Forelimb muscle (tissue), 1 donor: ENCODE measurements at places on chromosomes 13 and 19.

GRCh38 chr13:109938255-109938936 is 152.0 kb upstream of the IRS2 start:
- DNase-seq, result peak; percentile 89

DNA sequence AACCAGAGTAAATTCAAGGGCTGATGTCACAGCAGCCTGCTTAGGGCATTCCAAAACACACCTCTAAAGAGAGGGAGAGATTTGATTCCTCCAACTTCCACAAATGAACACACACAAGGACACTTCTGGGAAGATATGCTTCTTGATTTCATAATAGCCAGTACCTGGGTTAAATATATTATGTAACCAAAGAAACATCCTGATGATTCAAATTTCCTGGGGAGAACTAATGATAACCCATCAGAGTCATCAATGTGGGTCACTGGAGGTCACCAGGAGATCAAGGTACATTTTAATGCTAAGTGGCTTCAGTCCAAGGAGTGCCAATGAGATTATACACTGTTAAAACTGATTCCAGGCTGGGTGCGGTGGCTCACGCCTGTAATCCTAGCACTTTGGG is 54.0 kb upstream of the DOCK9 start:
- no peak for DNase-seq

GRCh38 chr13:75425216-75426009 is 56.6 kb downstream of the TBC1D4 start:
- DNase-seq, result no peak

GRCh38 chr13:110525328-110526319 is 35.9 kb downstream of the RAB20 start:
- no peak for DNase-seq

DNA sequence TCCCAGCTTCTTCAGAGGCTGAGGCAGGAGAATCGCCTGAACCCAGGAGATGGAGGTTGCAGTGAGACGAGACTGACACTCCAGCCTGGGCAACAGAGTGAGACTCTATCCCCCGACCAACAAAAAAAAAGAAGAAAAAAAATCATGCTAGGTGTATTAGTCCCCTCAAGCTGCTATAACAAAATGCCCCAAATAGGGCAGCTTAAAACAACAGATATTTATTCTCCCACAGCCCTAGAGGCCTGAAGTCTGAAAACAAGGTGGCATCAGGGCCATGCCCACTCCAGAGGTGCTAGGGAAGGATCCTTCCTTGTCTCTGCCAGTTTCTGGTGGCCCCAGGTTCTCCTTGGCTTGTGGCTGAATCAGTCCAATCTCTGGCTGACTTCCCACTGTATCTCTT is 8.6 kb upstream of the EHD2 start:
- DNase-seq, result no peak

GRCh38 chr13:89066868-89067466 is 1395.8 kb downstream of the SLITRK5 start:
- peak; percentile 6 for DNase-seq
